ENCODE measurements at places on chromosomes 4 and X.
A peak's percentile ranks its signal among the peaks of the same experiment; 100 is the strongest.

DNA sequence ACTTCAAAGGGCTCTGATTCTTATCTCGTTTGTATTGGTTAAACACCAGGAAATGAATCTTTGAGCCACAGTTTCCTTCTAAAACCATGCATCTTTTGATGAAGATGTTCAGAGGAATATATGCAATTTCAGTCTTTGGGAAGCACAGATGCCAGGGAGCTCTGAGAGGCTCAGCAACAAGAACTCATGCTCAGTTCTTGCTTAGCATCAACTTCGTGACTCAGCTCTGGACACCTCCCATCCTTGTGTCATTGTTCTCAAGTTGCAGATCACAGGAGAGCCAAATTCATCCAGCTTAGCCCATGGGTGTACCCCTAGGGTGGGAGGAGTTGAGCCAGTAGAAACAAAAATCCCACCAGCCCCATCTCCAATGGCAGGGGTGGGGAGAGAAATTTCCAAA is 219.6 kb upstream of the MAOA start:
- no peak for DNase-seq

GRCh38 chr4:80006935-80007744 is 65.9 kb downstream of the ANTXR2 start:
- DNase-seq = peak; percentile 79

DNA sequence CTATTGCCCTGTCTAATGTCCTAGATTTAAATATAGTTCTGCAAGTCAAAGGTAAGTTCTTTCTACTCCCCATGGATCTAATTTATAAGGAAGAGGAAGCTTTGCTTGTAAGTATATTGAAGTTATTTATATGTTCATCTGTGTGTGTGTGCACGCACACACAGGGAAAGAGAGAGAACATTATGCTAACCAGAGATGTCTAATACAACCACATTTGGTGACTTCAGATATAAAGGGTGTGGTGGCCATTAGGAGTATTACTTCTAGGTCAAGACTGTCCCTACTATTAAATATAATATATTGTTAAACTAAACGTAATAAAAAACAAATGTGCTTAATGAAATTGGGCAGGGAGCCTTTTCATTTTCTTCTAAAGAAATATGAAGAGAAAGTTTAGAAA is 4.1 kb downstream of the DCK start:
- peak; percentile 80 for DNase-seq

DNA sequence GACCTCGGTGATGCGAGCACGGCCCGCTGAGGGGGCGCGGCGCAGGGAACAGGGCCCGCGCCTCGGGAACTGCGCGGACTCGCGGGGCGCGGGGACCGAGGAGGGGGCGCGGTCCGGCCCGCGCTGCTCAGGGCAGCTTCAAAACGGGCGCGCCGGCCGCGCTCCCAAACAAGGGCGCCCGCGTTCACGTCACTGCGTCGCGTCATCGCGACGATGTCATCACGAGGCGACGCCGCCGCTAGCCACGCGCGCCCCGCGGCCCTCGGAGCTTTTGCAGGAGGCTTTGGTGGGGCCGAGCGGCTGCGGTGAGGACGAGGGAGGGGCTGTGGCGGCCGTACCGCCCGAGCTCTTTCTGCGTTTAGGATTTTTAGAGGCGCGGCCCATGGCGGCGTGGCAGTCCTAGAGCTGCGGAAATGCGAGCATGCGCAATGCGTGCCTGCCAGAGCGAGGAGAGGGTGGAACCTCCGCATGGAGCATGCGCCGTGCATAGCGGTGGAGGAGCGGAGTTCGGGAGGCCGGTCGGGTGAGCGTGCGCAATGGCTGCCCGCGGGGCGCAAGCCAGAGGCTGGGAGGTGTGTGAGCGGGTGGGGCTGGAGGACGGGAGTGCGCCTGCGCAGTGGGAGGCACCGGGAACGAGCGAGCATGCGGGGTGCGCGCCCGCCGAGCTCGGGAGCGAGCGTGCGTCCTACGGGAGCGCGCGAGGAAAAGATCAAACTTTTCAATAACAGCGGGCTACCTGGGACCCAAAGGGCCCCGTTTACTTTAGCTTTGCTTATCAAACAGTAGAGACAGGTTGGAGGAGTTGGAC is at the start of gene PPP2R3B:
PPP2R3B (minus strand) TSS at position 140 of the 808 bp plus-strand sequence. CDS start 216 bp downstream, outside the sequence.
- peak; percentile 98 for DNase-seq

- peak; percentile 67 for DNase-seq
These were observed at the start of gene INPP4B for GRCh38 chr4:142846108-142846728. Gene INPP4B, minus strand, starts transcription at chr4:142846301.

DNA sequence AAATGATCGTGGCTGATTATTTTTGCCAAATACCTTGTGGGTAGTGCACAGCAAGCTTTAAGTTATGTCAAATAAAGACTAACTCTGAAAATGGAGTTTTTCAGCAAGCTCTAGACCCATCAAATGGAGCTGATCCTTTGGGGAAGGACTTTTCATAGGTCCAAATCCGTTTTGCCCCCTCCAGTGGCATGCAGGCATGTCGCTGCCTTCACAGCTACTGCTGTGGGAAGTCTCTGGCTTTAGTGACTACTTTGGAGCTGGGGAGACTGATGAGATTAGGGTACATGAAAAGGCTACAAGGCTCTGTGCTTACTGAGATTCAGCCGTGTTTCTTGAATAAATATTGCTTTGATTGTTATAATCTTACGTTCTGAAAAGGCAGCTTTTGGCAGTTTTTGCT is 106.6 kb upstream of the HS3ST1 start:
- DNase-seq = no peak

- no peak for DNase-seq
These were observed 74.3 kb downstream of the IQCM start for GRCh38 chr4:149741186-149741831.

DNA sequence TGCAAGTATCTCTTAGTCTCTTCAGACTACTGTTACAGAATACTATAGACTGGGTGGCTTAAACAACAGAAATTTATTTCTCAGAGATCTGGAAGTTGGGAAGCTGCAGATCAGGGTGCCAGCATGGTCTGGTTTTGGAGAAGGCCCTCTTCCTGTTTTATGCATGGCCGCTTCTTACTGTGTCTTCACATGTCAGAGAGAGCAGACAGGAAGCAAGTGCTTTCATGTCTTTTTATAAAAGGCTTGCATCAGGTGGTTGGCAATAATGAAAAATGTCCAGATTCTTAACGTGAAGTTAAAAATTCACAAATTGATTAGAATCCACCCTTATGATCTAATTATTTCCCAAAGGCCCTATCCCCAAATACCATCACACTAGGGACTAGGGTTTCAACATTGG is 284.9 kb downstream of the RPA4 start:
- peak; percentile 4 for DNase-seq

- no peak for DNase-seq
These were observed 59.0 kb upstream of the FGFBP2 start for GRCh38 chr4:16021804-16022560.

DNA sequence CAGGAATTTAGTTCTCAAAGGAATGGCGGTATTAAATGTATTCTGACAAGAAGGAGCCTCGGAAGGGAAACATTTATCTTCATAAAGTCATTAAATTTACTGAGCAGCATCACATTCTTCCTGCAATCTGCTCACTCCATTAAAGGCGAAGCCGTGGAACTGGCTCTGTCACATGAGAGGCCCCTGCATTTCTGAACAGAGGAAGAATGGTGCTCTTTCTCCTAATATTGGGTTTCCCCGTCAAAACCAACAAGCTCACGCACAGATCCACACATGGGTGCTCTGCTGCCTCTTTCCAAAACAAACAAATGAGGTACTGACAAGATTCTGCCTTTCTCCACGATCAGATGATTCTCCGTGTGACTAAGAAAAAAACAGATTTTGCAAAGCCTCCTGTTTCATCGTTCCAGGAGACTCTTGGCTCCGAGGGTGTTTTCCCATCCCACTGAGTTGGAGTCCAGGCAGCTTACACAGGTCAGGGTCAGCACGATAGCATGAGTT is 191.2 kb downstream of the IDS start:
- no peak for DNase-seq
